ENCODE measurements at places on chromosomes 1 and 21.

DNA sequence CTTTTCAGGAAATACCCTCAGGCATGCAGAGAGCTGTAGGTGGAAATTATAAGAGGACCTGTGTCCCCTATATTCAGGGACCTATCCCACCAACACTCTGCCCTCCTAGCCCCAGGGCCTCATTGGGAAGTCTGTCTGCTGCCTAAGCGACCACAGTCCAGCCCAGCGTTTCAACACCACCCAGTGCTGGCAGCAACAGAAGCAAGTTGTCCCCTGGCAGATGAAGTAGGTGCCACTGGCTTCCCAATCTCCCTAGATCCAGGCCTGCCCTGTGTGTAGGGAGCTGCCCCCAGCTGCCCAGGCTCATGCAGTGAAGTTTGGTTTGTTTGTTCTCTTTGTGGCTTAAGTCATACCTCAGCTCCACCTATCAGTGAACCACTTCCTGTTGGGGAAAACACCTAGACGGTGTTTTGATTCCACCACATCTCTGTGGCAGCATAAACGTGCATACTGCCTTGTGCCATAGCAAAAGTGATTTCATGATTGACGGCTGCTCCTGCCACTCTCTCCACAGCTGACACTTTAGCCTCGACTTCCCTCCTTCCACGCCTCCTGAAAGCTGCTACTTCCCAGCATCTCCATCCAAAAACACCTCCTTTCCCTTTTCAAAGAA is 8.1 kb upstream of the LEFTY1 start:
- no peak for DNase-seq

- no peak for DNase-seq
Measured at GRCh38 chr1:30668546-30669327, 54.6 kb downstream of the MATN1 start.

- DNase-seq: no peak
Measured at GRCh38 chr1:69126796-69127195, 440.9 kb upstream of the LRRC7 start.

- no peak for DNase-seq
Measured at GRCh38 chr1:155326020-155326526, 5.4 kb downstream of the RUSC1 start.

- DNase-seq: no peak
Measured at GRCh38 chr1:234400773-234401172, 27.5 kb downstream of the COA6 start.

DNA sequence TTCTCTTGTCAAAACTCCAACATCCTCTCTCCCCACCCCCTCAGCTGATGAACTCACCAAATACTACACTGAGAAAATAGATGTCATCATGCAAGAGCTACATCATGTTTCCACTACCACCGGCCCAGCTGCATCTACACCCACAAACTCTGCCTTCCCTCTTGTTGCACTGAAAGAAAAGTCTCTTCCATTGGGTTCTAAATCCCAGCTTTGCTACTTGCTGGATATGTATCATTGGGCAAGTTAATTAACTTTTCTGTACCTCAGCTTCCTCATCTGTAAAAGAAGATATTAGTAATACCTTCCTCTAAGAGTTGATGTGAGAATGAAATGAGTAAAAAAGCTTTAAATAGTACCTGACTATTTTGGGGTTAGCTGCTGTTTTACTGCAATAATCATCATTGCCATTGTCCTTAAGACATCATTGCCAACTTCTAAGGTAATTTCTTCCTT is 108.6 kb downstream of the OLFML2B start:
- no peak for DNase-seq

GRCh38 chr1:152517237-152517811 is 3.0 kb downstream of the CRCT1 start:
- no peak for DNase-seq

DNA sequence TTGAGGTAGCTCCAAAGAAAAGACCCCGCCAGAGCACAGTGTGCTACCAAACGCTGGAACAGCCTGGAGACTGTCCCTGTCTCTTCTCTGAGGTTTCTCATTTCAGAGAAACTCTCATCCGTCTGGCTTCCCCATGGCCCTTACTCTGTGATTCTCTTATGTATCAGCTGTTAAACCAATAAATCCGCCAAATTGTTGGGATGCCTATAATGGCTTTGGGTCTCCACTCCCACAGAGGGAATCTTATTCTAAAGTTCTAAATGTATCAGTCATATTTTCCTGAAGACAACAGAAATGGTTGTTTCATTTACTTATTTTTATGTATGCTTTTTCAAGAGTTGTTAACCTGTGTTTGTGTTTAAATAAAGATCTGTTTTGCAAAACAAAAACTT is 4.0 kb downstream of the ERG start:
- DNase-seq: no peak

- DNase-seq: no peak
Measured at GRCh38 chr1:89931964-89932363, 62.9 kb upstream of the ZNF326 start.

DNA sequence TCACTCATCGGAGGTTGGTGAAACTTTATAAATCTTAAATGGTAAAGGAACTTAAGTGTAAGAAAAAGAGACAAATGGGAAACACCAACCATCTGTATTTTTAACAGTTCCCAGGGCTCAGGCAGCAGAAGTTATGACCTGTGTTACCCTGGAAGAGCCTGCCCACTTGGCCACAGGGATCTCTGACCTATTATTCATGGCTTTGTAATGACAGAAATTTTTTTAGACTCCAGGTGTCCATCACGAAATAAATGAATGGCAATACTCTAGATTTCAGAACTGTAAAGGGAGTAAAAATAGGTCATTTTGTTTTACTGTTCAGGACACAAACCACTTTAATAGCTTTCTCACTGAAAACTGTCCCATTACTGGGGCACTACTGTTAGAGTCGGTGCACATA is 389.8 kb downstream of the VAV3 start:
- no peak for DNase-seq

- no peak for DNase-seq
Measured at GRCh38 chr1:91161166-91161565, 139.3 kb upstream of the ZNF644 start.

GRCh38 chr1:210681158-210681557 is 352.5 kb downstream of the HHAT start:
- DNase-seq: no peak

DNA sequence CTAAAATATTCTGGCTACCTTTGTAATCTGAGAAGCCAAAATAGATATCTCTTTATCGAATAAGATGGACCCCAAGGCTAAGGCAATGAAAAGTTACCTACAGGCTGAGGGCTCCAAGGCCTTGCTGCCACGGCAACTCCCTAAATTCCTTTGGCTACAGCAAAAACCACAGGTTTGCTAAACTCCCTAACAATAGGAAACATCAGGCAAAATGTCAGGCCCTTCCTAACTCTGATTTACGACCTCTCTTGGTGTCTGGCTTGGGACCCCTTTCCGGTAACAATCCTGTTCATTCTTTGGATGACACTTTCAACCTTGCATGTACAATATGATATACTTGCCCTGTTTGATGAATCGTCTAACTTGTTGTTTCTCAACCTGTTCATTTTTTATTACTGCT is 11.3 kb upstream of the OR2T8 start:
- DNase-seq: no peak

DNA sequence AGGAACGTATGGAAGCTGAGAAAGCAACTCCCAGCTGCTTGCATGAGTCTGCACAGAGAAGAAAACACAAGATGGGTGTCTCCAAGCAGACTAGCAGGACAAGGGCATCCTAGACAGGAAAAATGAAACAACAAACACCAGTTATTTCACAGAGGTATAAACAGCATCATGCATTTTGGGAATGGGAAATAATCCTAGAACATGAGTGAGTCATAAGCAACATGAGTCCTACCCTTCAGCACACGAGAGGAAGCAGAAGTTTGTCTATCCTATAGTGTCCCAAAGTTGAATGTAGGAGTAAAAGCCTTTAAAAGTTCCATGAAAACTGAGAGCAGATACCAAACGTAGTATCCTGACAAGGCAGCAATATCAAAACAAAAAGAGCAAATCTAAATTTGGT is 11.3 kb upstream of the FRRS1 start:
- no peak for DNase-seq

DNA sequence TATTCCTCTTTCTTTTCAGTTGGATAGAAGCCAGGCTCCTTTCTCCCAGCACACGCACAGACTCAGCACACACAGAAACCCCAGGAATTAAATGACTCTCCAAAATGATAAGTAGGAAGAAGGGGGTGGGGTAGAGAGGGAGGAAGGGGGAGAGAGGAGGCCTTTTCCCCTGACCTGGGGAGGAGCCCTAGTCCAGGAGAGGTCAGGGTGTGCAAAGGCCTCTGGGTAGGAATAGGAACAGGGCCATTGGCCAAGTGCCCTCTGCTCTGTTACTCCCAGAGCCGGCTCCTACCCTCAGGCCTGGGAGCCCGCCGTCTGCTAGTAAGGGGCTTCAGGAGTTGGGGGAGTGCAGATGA is 35.6 kb upstream of the PUM1 start:
- DNase-seq: no peak

DNA sequence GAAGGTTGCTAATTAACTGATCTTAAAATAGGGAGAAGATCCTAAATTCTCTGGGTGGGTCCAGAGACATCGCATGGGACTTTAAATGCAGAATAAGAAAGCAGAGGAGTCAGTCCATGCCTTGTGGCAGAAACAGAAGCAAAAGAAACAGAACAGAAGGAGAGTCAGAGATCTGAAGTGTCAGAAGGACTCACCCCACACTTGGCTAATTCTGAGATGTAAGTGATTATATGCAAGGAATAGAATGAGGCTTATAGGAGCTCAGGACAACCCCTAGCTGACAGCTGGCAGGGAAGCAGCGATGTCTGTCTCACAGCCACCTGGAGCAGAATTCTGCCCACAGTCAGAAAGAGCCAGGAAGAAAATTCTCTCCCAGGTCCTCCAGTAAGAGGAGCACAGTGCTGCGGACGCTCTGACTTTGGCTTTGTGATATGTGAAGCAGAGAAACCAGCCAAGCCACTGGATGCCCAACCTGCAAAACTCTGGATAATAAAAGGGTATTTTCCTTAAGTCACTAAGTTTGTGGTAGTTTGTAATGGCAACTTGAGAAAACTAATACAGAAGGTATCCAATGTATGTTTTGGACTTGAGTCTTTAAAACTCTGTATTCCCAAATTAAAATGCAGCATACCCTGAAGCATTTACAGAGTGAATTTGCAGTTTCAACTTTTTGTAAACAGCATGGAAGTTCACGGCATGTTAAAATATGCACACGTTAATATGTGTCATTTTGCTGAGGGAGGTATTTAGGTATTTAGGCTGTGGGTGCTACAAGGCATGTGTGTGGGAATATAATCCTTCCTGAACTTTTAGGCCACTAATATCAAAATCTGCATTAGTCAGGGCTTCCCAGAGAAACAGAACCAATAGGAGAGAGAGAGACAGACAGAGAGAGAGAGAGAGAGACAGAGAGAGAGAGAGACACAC is 388.5 kb downstream of the PCP4 start:
- no peak for DNase-seq

DNA sequence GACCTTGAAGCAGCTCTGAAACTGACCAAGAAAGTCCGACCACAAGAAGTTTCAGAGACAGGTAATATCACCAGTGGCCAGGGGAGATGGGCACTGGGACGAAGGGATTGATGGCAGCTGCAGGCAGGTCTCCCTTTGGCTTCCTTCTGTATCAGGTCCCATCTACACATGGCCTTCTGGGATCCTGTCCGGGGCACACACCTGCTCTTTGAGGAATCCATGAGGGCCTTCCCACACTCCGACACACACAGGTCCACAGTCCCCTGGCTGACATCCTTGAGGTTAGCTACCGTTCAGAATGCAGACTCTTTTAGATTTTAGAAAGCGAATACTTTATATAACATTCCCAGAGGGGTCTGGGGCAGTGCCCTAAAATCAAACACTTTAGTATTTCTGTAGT is 26.5 kb upstream of the TMEM125 start:
- no peak for DNase-seq

DNA sequence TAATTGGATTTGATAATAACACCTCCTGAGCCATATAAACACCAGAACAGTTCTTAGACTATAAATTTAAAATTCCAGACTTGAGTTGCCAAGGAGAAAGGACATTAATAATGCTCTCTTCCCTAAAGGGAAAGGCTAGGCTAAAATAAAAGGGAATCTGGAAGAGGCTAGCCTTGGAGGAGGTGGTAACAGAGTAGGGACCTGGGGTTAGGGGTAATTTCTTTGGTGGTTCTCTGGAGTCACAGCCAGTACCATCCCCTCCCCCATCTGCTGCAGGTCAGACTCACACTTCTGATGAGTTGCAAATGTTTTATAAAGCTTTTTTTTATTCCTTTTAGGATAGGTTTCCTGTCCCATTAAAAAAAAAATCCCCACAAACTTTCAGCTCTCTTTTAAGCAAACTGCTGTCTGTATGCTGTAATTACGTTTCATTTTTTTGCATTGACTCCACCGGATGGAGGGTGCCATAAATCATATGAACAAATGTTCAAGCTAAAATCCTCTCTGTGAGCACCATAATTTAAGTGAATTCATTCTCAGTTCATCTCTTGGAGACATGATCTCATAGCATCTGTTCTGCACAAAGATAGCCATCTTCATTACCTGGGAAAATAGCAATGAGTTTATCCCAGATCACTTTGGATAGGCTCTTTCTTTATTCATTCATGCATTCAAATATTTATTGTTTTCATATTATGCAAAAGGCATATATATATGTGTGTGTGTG is 379.6 kb downstream of the TTLL7 start:
- DNase-seq: no peak

DNA sequence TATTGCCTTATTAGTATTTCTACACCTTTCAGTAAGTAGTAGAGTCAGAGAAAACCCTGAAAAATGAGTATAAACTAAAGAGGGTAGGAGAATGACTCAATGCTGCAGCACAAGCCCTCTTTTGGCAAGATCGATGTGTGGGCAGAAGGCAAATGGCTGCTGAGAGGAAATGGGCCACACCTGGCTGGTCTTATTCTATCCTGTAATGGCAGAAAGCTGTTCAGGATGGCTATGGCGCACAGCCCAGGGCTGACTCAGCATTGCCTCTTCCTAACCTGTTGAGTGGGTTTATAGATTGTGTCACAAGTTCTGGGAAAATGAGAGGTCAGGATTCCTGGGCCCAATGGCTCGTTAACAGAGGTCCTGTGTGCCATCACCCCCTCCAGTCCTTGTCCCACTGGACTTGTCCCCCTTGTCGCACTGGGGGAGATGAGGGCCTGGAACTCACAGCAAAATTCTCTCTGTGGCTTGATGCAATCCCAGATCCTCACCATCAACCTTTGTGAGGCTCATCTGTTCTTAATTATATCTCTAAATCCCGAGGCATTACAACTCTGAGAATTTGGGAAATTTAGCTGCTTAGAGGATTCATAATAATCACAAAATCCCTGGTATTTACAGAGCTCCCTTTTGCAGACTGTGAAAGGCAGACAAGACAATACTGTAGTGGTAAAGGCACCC is 13.2 kb downstream of the HMGB4 start:
- DNase-seq: peak; percentile 12

GRCh38 chr21:31185663-31186062 is 147.4 kb upstream of the KRTAP19-8 start:
- DNase-seq: no peak

All from RKO (cell line).